Muscle of leg (tissue), 16 donors: ENCODE measurements at places on chromosomes 7 and 10. TPM values are rescaled to one million over a fixed set of nuclear protein-coding genes. Genes with fewer than 3 reads are reported as not detected.

- H3K4me1 ChIP-seq = peaks cover 12% of the 10 kb centered on the region
- H3K36me3 ChIP-seq = no peaks in the 10 kb centered on the region
- no peak overlapping the region for H3K4me3 ChIP-seq
- DNase-seq = no peak
- no peak overlapping the region for H3K27ac ChIP-seq
- no peaks in the 10 kb centered on the region for H3K27me3 ChIP-seq
These were observed 60.1 kb downstream of the IFIT5 start for GRCh38 chr10:89474452-89474851.

GRCh38 chr7:116689790-116690259, 17.8 kb downstream of the MET start:
- DNase-seq = no peak
- no peaks in the 10 kb centered on the region for H3K36me3 ChIP-seq
- H3K4me1 ChIP-seq = peaks cover 3% of the 10 kb centered on the region
- H3K4me3 ChIP-seq = no peak overlapping the region

GRCh38 chr7:112788778-112789343, 1.3 kb downstream of the TMEM168 start:
- H3K27ac ChIP-seq = no peak overlapping the region
- peak overlapping the region; percentile 85 for H3K4me3 ChIP-seq
- H3K36me3 ChIP-seq = peaks cover 2% of the 10 kb centered on the region
- H3K4me1 ChIP-seq = peaks cover 6% of the 10 kb centered on the region
- DNase-seq = no peak

Gene ANKRD61
- 0.22 TPM for total RNA-seq

DNA sequence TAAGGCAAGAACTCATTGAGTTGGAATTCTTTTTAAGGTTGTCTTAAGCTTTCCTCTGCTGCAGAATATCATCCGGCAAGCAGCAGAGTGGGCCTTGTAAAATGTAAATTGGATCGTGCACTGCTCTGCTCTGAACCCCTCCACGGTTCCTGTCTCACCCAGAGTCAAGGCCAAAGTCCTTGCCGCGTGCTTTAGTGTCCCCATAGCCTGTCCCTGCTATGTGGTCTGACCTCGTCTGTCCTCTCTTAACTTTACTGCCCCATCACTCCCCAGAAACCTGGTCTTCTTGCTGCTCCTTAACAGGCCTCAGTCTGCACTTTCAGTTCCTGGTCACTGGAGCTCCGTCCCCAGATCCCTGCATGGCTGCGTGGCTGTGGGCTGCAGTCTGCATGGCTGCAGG, 121.6 kb upstream of the SDK1 start:
- no peak overlapping the region for H3K27ac ChIP-seq
- H3K4me1 ChIP-seq = peaks cover 8% of the 10 kb centered on the region
- no peak for DNase-seq
- H3K4me3 ChIP-seq = no peak overlapping the region
- no peaks in the 10 kb centered on the region for H3K36me3 ChIP-seq

DNA sequence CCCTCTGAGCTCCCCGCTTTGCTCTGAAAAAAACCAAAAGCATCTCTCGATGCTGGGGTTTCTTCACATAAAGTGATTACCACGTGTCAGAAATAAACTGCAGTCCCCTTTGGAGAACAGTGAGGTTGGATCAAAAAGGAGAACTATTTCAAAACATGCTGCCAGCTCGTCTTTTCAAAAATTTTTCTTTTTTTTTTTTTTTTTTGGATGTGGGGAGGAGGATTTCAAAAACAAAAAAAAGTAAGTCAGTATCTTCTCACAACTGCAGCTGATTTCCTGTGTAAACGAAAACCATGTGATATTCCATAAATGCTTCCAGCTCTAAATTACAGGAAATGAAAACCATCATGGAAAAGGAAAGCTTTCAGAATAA, 155.0 kb upstream of the LYZL2 start:
- peaks cover 56% of the 10 kb centered on the region for H3K4me1 ChIP-seq
- no peaks in the 10 kb centered on the region for H3K27me3 ChIP-seq
- H3K27ac ChIP-seq = peak overlapping the region; percentile 94
- no peaks in the 10 kb centered on the region for H3K36me3 ChIP-seq
- H3K4me3 ChIP-seq = peak overlapping the region; percentile 51
- DNase-seq = peak; percentile 97

DNA sequence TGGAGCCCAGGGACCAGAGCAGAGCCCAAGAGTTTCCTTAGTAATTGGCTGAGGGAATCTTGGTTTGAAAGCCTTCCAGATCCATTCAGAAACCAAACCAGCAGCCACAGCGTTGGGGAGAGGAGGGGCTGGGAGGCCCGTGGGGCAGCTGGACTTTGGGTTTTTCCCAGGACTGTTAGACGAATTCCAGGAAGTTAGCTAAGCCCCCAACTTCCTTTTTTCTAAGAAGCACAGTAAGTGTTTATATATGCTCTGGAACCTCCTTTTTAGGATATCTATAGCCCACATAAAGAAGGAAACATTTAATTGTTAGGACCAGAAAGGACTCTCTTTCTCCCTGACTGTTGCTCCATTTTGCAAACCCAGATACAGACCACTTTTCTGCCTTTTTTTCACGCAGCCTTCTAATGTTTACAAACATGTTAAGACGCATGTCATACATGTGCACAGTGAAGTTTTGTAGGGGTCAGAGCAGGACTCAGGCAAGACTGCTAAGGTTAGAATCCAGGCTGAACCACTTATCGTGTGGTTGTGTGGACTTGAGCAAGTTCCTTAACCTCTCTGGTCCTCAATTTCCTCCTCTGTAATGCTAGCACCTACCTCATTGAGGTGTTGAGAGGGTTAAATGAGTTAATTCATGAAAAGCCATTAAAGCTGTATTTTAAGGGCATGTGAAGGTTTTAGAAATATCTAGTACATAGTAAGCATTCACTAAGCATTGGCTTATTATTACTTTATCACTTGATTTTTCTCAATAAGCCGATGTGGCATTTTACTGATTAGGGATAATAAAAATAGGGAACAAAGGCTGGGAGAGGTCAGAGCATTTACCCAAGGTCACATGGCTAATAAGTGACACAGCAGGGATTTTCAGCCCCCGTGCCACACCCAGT, 42.4 kb downstream of the TBATA start:
- H3K27me3 ChIP-seq = no peaks in the 10 kb centered on the region
- H3K4me1 ChIP-seq = peaks cover 62% of the 10 kb centered on the region
- H3K36me3 ChIP-seq = peaks cover 49% of the 10 kb centered on the region
- peak; percentile 94 for DNase-seq
- H3K4me3 ChIP-seq = no peak overlapping the region

- DNase-seq = no peak
- no peaks in the 10 kb centered on the region for H3K27me3 ChIP-seq
These were observed 90.9 kb downstream of the DIP2C start for GRCh38 chr10:598415-599170.

DNA sequence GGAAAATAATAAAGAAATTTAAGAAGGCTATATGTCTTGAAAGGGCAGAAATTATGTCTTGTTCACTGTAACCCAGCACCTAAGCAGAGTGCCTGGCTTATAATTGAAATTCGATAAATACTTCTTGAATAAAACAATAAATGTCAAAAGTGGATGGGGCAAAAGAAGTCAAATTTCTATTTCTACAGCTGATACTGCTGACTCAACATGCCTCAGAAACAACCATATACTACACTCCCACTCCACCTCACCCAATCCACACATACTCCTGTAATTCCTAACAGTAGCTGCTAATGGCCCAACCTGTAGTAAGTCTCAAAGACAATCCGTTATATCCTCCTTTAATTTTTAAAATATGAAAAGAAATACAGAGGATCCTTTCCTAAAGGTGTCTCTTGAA, 48.1 kb upstream of the LRRN3 start:
- H3K4me1 ChIP-seq = peaks cover 2% of the 10 kb centered on the region
- H3K27me3 ChIP-seq = no peaks in the 10 kb centered on the region
- DNase-seq = no peak
- no peak overlapping the region for H3K27ac ChIP-seq

Gene GIMAP8
- total RNA-seq = 4.9 TPM

Gene EPO
- not detected for total RNA-seq

- no peaks in the 10 kb centered on the region for H3K36me3 ChIP-seq
- peak; percentile 26 for DNase-seq
- H3K4me3 ChIP-seq = no peak overlapping the region
- peaks cover 22% of the 10 kb centered on the region for H3K4me1 ChIP-seq
- peak overlapping the region; percentile 30 for H3K27ac ChIP-seq
- H3K27me3 ChIP-seq = no peaks in the 10 kb centered on the region
These were observed 197.6 kb upstream of the ZNF32 start for GRCh38 chr10:43846187-43846680.

Gene SYT15
- 1.1 TPM for total RNA-seq

GRCh38 chr7:2353936-2354185, 766 bp upstream of the EIF3B start:
- no peaks in the 10 kb centered on the region for H3K27me3 ChIP-seq
- H3K27ac ChIP-seq = peak overlapping the region; percentile 98
- DNase-seq = peak; percentile 95
- H3K4me3 ChIP-seq = peak overlapping the region; percentile 91

DNA sequence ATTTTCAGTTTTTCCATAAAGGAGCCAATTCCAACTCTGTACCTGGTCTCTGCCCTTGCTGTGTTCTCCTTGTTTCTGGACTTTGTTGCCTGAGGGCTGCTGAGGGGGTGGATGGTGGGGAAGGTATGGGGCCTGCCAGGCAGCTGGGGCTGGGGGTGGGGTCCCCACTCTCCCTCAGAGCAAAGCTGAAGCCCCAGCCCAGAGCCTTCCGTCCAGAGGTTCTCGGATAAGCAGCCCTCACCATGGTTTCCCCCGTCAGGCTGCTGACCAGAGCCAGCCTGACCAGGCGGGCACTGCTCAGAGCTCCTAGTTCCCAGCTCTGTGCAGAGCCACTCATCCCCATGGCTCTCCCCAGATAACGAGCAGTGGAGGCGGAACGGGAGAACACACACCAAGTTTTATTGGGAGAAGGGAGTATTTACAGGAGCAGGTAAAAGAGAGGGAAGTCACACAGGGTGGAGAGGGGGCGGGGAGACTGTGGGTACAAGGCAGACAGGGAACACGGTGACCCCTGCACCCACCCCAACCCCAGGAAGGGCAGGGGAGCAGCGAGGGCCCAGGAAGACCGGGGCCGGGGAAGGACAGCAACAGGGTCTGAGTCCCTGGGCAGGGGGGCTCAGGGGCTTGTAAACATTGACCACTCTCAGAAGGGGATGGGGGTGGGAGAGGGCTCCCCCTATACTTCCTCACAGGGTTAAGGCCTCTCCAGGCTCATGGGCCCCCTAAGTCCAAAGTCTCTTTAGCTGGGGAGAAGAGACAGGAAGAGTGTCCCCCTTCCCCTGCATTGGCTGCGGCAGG, 5.8 kb downstream of the GNB2 start:
- peaks cover 78% of the 10 kb centered on the region for H3K36me3 ChIP-seq
- H3K27me3 ChIP-seq = no peaks in the 10 kb centered on the region
- no peak overlapping the region for H3K27ac ChIP-seq
- H3K4me1 ChIP-seq = peaks cover 28% of the 10 kb centered on the region

- H3K27ac ChIP-seq = no peak overlapping the region
- no peak overlapping the region for H3K4me3 ChIP-seq
- DNase-seq = no peak
- no peaks in the 10 kb centered on the region for H3K27me3 ChIP-seq
These were observed 10.0 kb upstream of the GARIN1A start for GRCh38 chr7:128662091-128662490.

GRCh38 chr7:14717816-14718215, 184.7 kb downstream of the DGKB start:
- DNase-seq = peak; percentile 32
- H3K4me1 ChIP-seq = no peaks in the 10 kb centered on the region

GRCh38 chr10:76252733-76253132, 821.3 kb downstream of the LRMDA start:
- no peaks in the 10 kb centered on the region for H3K4me1 ChIP-seq
- no peaks in the 10 kb centered on the region for H3K27me3 ChIP-seq
- no peak overlapping the region for H3K27ac ChIP-seq
- H3K4me3 ChIP-seq = no peak overlapping the region
- no peak for DNase-seq

Gene WDR86
- total RNA-seq = 3.4 TPM

Gene TCERG1L
- 0.04 TPM for total RNA-seq

DNA sequence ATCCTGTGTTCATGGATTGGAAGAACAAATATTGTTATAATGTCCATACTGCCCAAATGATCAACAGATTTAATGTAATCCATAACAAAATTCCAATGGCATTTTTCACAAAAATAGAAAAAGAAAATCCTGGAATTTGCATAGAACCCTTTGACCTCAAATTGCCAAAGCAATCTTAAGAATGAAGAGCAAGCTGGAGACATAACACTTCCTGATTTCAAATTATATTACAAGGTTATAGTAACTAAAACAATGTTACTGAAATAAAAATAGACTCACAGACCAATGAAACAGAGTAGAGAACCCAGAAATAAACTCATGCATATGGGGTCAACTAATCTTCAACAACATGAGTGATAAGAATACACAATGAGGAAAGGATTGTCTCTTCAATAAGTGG, 302.5 kb downstream of the PHTF2 start:
- no peak for DNase-seq
- no peaks in the 10 kb centered on the region for H3K27me3 ChIP-seq
- H3K36me3 ChIP-seq = no peaks in the 10 kb centered on the region
- H3K27ac ChIP-seq = no peak overlapping the region
- no peak overlapping the region for H3K4me3 ChIP-seq

DNA sequence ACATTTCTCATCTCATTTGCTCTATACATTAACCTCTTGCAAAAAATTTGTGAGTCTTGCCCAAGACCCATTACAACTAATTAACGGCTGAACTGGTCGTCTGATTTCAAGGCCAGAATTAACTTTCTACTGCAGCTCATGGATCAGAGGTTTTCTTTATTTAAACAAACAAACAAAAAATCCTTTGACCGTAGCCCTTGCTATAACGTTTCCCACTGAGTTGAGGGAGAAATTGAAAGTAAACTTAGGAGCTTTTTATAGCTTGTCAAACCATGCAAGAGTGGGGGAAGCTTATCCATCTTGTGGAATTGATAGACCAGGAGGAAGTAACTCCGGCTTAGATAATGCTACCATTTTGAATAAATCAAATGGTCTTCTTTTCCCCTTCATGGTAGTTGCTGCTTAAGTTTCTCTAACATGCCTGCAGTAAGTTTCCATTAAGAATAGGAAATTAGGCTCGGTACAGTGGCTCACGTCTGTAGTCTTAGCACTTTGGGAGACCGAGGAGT, 3.3 kb downstream of the SRGN start:
- no peaks in the 10 kb centered on the region for H3K27me3 ChIP-seq
- H3K27ac ChIP-seq = peak overlapping the region; percentile 20
- H3K36me3 ChIP-seq = no peaks in the 10 kb centered on the region
- H3K4me3 ChIP-seq = no peak overlapping the region

- H3K36me3 ChIP-seq = peaks cover 65% of the 10 kb centered on the region
These were observed 90.2 kb downstream of the DLG5 start for GRCh38 chr10:77836299-77836820.

GRCh38 chr10:7310076-7310475, 100.8 kb downstream of the SFMBT2 start:
- DNase-seq = no peak
- no peak overlapping the region for H3K27ac ChIP-seq
- no peaks in the 10 kb centered on the region for H3K36me3 ChIP-seq
- H3K27me3 ChIP-seq = no peaks in the 10 kb centered on the region
- no peak overlapping the region for H3K4me3 ChIP-seq

Gene OR2A42
- total RNA-seq = 0.04 TPM

Gene ZNF853
- 7.2 TPM for total RNA-seq
